ENCODE measurements at places on chromosomes 16 and 17.
A peak's percentile ranks its signal among the peaks of the same experiment; 100 is the strongest.

DNA sequence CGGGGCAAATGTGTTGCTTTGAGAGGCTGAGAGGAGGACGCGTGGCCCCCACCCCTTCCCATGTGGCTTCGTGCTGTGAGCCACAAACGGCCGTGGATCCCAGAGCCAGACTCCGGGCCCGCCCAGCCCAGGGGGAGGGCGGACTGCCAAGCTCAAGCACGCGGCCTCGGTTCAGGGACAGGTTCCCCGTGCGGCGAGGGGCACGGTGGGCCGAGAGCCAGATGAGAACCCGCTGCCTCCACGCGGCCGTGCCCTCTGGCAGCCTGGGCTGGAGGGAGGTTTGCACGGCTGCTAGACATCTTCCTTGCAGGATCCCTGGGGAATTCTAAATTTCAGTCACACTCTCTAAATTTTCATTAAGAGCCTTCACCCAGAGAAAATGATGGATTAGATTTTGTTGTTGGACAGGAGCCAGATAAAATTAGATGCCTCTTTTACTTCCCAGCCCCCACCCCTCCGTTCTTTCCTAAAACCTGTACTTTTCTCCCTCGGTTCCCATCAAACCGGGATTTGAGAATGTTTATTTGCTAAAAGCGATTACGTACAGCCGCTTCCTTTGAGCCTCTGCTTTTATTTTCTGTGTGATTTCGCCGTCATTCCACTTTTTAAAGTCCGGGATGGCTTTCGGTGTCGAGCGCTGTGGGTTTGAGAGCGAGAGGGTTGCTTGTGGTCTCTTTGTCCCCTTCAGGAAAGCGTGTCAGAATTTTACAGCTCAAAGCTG lies 25.0 kb upstream of the GNG13 start:
- DNase-seq = no peak

DNA sequence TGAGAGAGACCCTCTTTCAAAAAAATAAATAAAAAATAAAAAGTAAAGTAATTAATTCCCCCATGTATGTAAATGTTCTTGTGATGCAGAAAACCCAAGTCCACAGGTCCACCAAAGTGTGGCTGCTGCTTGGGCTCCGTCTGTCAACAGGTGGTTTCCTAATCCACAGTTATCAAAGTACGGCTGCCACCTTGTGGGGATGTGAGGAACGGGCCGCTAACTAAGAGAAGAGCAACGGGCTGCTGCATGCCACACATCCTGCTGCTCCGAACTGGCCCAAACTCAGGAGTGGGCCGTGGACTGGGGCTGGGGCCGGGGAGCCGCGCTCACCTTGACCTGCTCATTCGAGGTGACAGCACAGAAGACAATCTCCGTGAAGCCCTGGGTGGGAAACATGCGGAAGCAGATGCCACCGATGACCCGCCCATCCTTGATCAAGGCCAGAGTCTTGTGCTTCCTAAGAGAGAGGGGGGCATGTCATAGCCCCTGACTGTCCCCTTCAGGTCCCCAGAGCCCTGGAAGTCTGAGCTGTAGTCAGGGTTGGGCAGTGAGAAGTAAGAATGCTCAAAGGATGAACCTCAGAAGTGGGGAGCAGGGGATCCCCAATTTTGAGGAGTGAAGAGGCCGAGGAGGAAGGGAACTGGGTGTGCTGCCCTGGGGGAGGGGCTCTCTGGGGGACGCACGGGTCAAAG lies 4.3 kb downstream of the KAT2A start:
- peak; percentile 65 for DNase-seq

GRCh38 chr17:40714473-40714872 lies 10.9 kb upstream of the KRT24 start:
- DNase-seq = no peak

- no peak for DNase-seq
These were observed 11.8 kb downstream of the KLHL10 start for GRCh38 chr17:41849251-41849990.

DNA sequence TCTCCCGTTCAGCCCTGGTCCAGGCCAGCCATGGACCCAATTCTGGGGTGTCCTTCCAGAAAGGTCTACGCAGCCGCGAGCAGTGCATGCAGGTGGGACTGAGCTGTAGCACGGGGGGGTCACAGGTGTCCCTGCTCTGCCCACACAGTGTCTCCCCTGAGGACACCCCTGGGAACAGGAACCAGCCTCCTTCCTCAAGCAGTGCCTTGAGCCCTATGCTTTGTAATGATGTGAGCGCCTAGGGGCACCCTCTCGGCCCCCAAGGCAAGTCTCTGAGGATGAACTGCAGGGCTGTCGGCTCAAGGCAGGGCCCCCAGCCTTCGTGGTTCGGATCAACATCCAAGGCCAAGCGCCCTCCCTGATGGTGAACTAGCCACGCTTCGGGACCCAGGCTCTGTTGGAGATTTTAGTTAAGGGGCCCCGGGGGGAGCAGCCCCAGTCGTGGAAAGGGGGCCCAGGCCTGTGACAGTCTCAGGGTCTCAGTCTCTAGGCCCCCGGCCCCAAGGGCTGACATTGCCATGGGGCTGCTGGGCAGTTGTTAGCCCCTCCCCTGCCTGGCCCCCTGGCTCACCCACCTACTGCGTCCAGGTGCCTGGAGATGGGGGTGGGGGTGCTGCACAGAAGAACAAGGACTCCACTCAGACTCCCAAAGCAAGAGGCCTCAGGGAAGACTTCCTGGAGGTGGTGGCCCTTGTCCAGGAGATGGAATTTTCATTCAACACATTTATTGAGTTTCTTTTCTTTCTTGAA lies 2.3 kb downstream of the IL17C start:
- no peak for DNase-seq

- DNase-seq = no peak
These were observed 9.2 kb downstream of the C1QTNF1 start for GRCh38 chr17:79033046-79033616.

DNA sequence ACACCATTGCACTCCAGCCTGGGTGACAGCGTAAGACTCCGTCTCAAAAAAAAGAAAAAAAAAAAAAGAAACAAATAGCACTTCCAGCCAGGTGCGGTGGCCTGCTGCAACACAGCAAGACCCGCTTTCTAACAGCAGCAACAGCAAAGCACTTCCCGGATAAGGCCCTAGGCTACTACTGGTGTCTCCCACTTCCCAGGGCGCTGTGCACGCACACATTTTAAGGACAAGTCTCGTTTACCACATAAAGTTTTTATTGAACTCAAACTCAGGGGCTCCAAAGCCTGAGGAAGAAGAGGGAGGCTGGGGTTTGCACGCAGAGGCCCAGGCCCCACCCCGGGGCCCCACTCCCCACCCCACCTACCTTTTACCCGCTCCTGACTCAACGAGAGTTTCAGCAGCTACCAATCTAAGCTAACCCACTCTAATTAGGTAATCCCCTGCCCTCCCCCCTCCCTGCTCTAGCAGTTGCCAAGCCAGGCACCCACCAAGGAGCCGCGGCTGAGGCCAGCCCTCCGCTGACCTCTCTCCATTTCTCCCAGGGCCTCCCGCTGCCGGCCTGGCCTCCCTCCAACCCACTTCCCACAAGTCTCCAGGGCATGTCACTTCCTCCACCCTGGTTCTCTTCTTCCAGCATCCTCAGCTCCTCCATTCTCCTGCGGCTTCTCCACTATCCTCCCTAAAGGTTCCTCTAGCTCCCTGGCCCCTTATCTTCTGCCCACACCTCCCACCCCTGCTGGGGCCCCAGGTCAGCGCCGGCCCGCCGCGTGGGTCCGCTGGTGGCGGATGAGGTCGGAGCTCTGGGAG lies 2.4 kb downstream of the ZNF768 start:
- DNase-seq = no peak

- peak; percentile 49 for DNase-seq
These were observed 1.0 kb downstream of the EEF2K start for GRCh38 chr16:22206842-22207714.

DNA sequence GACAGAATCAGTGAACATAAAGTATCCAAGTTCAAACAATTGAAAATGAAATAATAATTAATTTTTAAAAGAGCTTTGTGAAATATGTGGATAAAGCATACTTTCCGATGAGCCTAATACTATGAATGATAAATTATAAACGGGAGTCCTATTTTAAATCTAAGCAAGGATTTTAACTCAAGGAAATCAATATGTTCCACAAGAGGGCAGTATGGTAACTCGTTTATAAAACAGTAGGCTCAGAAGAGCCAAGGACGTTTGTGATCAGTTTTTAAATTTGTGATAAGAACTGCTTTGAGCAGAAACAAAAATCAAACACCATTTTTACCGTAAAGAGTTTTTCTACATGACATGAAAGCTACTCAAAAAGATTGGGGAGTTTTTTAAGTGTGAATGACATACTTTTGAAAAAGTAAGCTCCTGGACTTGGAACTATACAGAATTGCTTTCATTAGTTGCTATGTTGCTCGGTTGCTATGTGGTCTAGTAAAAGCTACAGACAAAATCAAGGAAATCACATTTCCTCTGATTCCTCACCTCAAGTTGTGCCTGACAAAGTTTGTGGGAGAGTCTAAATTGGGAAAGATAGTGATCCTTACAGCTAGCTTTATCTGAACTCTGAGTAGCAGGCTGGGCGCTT lies 11.8 kb upstream of the TEKT1 start:
- DNase-seq = no peak

DNA sequence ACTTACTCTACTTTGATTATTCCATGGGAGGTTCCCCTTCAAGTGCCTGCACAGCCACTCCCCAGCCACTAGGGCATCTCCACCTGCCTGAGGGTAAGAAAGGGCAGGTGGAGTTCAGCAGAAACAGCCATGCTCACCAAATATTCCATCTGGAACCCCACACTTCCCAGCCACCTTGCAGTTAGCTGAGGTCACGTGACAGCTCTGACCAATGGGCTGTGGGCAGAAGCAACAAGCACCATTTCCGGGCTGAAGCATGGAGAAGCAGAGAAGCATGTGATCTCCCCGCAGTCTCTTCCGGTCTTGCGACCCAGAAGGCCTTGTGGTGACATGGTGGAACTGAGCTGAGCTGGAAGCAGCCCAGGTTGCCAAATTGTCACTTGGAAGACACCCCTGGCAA lies 108.6 kb downstream of the CCT6B start:
- DNase-seq = no peak

GRCh38 chr16:49638673-49639610 lies 217.0 kb downstream of the ZNF423 start:
- DNase-seq = no peak

DNA sequence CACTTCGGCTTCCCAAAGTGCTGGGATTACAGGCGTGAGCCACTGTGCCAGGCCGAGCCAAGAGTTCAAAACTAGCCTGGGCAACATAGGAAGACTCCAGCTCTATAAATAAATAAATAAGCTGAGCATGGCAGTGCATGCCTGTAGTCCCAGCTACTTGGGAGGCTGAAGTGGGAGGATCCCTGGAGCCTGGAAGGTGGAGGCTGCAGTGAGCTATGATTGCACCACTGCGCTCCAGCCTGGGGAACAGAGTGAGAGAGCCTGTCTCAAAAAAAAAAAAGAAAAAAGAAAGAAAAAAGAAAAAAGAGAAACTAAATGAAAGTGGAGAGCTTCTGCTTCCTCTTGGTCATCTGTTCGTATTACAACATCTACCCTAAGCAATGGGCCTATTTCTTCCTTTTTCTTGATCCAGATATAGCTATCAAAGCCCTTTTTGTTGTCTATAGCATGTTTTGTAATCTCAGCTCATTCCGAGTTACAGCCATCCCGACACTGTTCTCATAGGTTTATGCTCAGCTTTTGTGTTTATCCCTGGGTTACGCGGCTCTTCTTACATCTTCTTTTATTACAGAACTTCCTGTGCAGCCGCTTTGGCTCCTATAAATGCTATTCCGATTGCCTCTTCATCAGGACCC lies 14.1 kb upstream of the MAPK3 start:
- no peak for DNase-seq

- DNase-seq = peak; percentile 10
These were observed 161.1 kb upstream of the CACNG5 start for GRCh38 chr17:66673668-66674276.

DNA sequence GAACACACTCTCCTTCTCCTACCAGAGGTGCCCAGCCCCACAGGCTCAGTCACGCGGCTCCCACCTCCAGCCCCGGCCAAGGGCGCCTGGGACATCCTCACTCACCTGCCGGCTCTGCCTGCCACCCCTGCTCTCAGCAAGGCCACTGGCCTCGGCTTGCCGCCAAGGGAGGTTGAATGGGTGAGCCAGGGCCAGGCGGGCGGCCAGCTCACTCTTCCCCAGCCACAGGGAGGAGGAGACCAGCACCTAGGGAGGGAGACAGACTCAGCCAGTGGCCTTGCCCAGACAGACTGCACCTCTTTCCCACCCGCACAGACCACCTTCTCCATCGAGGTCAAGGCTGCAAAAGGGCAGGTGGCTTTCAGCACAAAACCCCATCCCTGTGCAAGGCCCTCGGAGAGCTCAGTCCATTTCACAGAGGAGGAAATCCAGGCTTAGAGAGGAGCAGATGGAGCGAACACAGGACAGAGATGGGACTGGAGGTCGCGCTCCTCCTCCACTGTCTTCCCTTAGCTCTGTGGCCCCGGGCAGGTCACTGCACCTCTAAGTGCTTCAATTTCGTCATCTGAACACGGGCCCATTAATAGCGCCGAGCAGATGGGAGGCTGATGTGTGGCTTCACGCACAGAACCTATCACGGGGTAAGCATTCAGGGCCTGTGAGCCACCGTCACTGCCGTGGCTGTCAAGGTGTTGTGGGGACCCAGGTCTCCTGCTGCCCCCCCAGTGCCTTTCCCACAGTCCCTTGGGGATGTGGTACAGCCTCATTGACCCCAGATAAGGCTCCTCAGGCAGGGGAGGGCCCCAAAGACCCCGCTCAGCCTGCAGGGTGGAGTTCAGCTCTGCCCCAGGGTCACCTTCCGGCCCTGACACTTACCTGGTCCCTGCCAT lies 56.1 kb downstream of the RMI2 start:
- DNase-seq = no peak

GRCh38 chr17:65005858-65006257 lies 50.7 kb downstream of the GNA13 start:
- no peak for DNase-seq

GRCh38 chr16:14179116-14179515 lies 108.0 kb downstream of the MRTFB start:
- DNase-seq = no peak

- DNase-seq = no peak
These were observed 7.0 kb upstream of the MAF start for GRCh38 chr16:79607587-79607986.

GRCh38 chr16:52597073-52597771 lies 50.3 kb upstream of the TOX3 start:
- no peak for DNase-seq

DNA sequence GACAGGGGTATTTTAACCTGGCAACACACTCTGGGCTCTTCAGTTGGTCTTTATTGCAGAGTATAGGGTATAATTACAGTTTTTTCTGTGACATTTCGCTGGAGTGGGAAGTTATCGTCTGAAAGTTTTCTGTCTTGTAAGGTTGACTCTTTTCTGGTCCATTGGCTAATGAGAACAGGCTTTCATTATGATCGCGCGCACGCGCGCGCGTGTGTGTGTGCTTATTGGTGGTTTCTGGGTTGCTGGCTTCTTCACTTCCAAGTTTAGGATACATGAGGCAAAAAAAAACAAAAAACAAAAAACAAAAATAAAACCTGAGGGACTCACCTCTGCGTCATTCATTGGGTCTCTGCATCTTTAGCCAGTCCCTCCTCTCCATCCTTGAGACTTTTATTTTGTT lies 68.7 kb upstream of the MYOCD start:
- no peak for DNase-seq

- DNase-seq = no peak
These were observed 215.4 kb downstream of the UTP18 start for GRCh38 chr17:51475730-51476129.

- no peak for DNase-seq
These were observed 170.4 kb downstream of the ZFHX3 start for GRCh38 chr16:72877374-72878028.
